ENCODE measurements at places on chromosomes 12 and 14.

- no peak for DNase-seq
Measured at GRCh38 chr14:74763803-74764531, 851 bp downstream of the YLPM1 start.

GRCh38 chr12:68934392-68934791, 1.4 kb upstream of the CPM start:
- DNase-seq: no peak

DNA sequence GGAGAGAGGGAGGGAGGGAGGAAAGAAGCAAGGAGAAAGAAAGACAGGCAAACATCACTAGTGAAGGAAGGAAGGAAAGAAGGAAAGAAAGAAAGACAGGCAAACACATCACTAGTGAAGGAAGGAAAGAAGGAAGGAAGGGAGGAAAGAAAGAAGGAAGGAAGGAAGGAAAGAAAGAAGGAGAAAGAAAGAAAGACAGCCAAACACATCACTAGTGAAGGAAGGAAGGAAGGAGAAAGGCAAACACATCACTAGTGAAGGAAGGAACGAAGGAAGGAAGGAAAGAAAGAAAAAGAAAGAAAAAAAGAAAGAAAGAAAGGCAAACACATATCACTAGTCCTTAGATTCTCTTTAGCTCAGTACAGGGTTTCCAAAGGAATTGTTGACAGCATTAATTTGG, 5.3 kb downstream of the FZD10 start:
- no peak for DNase-seq

DNA sequence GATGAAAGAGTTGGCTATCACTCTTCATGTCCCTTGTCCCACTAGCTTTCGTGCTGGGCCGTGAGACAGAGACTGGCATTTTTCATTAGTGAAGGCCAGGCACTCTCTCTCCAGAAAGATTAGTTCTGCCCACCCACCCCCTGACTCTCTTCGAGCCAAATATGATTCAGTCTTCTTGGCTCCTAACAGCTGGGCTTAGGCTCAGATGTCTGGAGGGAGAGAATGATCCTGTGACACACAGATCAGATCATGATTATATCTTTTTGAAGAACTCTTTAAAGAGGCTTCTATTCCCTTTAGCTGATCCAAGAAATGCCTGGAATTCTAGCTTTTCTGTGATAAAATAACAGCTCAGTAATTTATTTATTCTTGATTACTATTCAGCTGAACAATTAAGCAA, 5.2 kb upstream of the GNG2 start:
- no peak for DNase-seq

GRCh38 chr14:101017209-101017608, 113.7 kb upstream of the RTL1 start:
- no peak for DNase-seq

DNA sequence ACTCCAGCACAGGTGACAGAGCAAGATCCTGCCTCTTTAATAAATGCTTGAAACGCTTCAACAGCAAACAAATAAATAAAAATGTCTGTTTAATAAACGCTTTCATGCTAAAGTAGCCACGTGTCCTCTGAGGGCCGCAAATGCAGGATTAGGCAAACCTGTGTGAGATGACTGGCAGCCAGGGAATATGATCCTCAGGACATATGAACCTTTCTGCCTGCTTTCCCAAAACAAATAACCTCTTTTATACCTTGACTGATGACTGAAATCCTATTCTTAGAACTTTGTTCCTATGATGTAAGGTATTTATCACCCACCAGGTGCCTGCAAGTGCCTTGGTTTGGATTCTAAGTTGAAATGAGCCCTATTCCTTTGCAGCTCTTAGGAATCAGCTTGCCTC, 14.5 kb upstream of the FLVCR2 start:
- no peak for DNase-seq

- no peak for DNase-seq
Measured at GRCh38 chr12:5716201-5716600, 228.9 kb downstream of the ANO2 start.

DNA sequence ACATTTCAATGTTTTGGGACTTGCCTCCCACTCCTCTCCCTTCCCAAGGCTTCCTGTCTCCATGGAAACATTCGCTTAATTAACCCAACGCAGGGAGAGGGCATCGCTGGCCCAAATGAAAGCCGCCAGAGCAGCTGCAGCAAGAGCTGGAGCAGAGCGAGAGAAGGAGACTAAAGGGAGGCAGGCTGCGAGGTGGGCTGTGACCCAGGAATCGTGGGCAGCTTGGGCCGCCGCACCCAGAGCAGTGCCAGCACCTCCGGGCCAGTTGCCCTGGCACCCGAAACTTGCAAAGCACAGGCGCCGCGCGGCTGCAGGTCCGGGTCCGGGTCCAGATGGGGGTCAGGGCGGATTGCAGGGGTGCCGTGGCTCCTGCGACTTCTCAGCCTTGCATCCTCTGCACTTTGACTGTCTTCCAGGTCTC, 43.5 kb upstream of the PTPRQ start:
- DNase-seq: no peak

All from NCI-H774 (cell line).